ENCODE measurements at places on chromosomes 11 and 22.

DNA sequence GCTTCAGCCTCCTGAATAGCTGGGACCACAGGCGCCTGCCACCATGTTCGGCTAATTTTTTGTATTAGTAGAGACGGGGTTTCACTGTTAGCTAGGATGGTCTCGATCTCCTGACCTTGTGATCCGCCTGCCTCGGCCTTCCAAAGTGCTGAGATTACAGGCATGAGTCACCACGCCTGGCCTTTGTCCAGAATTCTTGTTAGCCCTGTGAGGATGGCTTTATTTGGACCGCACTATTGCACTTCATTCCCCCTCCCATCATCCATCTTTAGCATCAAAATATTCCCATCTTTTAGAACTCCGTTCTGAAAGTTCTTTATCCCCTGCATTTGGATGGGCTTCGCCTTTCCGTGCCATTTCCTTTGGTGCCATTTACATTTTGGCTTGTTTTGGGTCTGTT, 2.6 kb downstream of the SAMM50 start:
- DNase-seq, result no peak

DNA sequence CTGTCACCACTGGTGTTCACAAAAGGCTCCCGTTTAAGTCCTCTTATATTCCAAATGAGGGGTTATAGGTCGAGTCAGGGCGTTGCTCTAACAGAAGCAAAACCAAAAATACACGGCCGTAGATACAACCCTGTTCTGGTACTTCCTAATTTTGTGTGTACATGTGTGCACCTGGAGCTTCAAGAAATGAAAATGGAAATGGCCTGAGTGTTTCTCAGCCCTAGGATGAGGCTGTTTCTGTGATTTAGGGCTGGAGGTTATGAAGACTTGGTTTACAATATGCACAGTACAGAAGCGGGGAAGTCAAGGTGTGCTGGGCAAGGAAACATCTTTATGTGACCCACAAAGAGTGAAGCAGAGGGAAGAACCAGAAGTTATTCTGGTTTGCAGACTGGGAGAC, 110.4 kb upstream of the OR4B1 start:
- DNase-seq, result no peak

DNA sequence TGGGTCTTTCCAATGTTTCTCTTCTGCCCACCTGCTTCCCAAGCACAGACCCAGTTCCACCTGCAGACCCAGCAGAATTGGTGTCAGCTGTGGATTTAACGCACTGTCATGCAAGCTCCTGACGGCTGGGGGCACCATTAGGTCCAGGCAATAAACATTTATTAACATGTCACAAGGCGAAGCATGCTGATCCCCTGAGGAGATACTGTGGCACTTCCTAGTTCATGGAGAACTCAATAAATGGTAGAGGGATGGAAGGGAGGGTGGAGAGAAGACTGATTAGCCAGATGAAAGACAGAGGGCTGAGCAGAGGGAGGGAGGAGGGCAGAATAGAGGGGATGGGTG, 68.3 kb upstream of the TSPAN18 start:
- DNase-seq, result peak; percentile 52

- DNase-seq, result no peak
Measured at GRCh38 chr11:70387564-70387963, 10.8 kb upstream of the CTTN start.

DNA sequence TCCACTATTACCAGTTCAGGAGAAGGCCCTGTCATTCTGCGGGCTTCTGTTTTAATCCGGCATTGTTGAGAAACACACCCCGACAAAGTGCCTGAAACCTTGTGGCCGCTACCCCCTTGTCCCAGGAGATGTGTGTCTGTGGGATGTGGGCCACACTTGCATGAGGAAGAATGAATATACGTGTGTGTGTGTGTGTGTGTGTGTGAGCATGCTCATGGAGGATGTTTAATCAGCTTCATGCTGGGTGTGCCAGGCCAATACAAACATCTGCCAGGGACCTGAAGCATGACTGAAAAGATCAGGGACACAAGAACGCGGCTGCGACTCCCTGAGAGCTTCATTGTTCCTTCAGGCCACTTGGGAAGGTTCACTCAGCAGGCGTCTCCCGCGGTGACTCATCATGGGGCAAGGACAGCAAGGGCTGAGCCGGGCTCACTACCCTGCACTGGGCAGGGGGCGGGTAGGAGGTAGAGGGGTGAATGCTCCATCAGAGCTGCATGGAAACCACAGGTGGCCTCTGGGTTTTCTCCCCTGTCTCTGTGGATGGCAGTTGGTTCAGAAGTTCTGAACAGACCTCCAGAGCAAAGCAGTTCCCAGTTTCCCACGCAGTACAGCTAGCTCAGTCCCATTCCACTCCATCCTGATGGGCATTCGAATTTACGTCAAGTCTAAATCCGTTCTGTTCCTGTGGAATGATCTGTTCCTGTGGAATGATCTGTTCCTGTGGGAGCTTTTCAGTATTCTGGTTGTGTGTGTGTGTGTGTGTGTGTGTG, 7.0 kb upstream of the MALAT1 start:
- DNase-seq, result no peak

GRCh38 chr11:68932358-68932757, 28.7 kb downstream of the IGHMBP2 start:
- DNase-seq, result no peak

- no peak for DNase-seq
Measured at GRCh38 chr11:22194907-22195306, 2.0 kb downstream of the ANO5 start.

GRCh38 chr22:26953012-26953883, 295.9 kb downstream of the MIAT start:
- DNase-seq, result no peak

Data from CD4-positive, alpha-beta T cell treated with Interleukin-12 subunit alpha and Interleukin-12 subunit beta, for 1 hour (primary cell).